CD4-positive, alpha-beta T cell (primary cell): ENCODE measurements at places on chromosomes 2 and 18.

- DNase-seq: no peak
These were observed 20.9 kb downstream of the SGPP2 start for GRCh38 chr2:222445227-222445626.

- peak; percentile 24 for DNase-seq
These were observed 8.0 kb upstream of the MBP start for GRCh38 chr18:77140439-77141109.

- no peak for DNase-seq
These were observed 105.9 kb upstream of the CREB1 start for GRCh38 chr2:207423886-207424285.

GRCh38 chr2:155546721-155547555 lies 785.6 kb downstream of the NR4A2 start:
- DNase-seq: no peak

DNA sequence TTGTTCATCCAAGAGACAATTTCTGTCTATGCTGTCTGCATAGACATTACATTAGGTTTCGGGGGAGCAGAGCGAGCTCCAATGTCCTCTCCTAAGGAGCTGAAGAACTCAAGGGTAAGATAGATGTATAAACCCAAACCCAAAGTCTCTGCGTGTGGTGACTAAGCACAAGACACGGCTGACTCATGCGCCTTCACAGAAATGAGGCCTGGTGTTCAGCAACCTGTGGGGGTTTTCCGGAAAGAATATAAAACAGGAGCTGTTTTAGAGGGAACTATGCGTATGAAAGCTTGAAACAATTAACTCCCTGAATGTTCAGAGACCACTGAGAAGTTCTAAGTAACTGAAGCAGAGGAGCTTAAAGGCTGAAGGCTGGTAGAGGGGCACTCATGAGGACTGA lies 154.7 kb downstream of the SOX11 start:
- no peak for DNase-seq

DNA sequence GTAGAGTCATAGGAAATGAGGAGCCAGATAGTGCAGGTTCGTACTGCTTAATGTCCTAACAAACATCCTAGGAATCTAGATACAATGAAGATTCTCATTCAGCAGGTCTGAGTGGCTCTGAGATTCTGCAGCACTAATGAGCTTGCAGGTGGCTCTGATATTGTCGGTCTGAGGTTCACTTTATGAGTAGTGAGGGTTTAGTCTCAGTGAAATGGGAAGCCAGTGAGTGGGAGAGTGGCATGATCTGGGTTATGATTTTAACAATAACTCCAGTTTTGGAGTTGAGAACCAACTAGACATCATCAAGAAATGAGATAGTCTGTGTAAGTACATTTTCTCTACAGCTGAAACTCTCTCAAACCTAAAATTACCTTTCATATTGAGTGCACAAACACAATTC lies 166.8 kb upstream of the SP5 start:
- no peak for DNase-seq
